ENCODE measurements at places on chromosomes 6 and 20.

DNA sequence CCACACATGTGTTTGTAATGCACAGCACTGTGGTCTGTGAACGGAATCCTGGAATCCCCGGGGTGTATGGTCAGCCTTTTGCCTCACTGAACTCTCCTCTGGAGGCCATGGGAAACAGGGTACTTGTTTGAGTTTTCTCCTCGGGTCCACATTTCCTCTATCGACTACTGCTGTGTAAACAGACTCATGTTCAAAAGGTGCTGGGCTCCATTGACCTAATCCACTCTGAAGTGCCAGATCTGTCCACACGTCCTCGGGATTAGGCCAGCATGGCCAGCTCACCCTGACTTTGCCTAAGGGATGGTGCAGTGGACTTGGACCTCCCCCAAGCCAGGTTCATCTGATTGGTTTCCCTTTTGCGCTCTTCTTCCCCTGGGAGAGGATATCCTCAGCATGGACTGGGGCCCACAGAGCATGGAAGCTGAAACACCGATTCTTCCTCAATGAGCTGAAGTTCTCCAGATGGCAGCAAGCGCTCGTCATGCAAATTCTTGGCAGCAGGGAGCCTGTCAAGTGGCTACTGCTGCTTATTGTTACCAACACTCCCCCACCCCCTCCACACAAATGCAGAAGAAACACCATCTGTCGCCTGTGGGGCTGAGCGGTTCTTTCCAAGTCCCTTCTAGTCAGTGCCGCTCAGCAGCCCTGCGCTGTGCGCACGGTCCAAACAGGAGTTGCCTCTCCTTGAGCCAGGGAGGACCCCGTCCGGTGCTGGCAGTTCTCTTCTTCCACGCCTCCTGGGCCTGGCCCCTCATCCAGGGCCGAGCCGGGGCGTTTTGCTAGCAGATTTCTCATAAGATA is 292.6 kb upstream of the MARCKS start:
- peak; percentile 84 for DNase-seq

GRCh38 chr6:167495506-167496401 is 170.9 kb downstream of the TTLL2 start:
- DNase-seq: no peak

GRCh38 chr20:36145877-36146707 is 8.4 kb upstream of the EPB41L1 start:
- no peak for DNase-seq

DNA sequence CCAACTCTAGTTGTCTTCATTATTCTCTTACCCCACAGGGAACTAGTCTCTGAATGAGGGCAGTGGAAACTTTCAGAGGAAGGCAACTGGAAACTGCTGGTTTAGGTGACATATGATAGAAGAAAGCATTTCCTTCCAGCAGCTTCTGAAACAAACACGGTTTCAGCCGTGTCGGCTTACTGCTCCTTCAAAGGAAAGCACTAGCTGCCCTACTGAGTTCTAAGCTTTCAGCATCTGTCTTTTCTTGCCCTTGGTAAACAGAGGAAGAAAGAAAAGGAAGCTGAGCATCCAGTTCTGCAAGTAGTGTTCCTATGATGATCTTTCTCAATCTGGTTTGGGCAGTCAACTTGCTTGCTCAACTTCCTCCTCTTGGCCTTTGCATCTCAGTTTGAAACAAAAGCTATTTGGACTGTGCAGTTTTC is 117.5 kb upstream of the CEP85L start:
- DNase-seq: no peak

DNA sequence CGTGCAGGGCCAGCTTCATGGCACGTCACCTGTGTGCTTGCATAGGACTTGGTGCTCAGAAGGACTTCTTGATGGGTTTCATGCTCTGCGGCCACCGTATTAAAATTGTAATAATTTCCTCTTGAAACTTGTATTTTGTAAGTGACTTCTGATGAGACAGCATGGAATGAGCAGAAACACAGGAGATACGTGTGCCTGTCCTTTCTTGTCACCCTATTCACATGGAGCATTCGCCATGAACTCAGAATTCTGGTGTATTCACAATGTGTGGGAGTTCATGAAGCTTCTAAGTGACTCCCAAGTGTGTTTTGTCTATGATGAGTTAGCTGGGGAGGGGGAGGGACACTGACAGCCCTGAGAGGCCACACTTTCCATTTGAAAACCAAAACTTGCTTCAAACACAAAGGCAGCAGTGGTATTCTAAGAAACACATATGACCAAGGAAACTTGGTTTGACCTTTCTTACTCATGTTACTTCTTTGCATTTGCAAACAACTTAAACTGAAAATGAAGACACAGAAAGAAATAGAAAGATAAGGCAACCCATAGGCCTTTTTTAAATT is 92.1 kb upstream of the NEDD9 start:
- DNase-seq: no peak

Measured in DMS79 treated with DMSO at 0.1 percent for 48 hours (cell line).